COLO829 (cell line): ENCODE measurements at places on chromosomes 2 and 18.

- no peak for DNase-seq
These were observed 60.0 kb downstream of the MAPK4 start for GRCh38 chr18:50619861-50620275.

- no peak for DNase-seq
These were observed 63.8 kb downstream of the PIK3C3 start for GRCh38 chr18:42018831-42019230.

DNA sequence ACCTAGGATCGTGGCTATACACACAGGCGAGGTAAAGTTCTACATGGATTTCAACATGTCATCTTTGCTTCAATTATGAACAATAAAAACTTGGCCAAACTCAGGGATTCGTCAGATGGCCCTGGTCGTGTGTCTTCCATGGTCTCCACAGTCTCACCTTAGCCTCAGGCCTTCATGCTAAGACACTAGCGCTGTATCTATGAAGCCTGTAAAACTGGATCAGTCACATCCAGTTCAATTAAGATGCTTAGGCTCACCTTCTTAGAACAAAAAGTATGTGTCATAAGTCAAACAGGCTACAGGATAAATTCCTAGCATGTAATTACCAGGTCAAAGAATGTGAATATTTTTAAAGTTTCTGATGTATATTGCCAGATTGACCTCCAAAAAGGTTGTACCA lies 113.7 kb upstream of the NRP2 start:
- DNase-seq: no peak

GRCh38 chr2:28776471-28776870 lies 24.8 kb downstream of the PPP1CB start:
- DNase-seq: no peak

GRCh38 chr2:85995648-85996529 lies 107.1 kb upstream of the ST3GAL5 start:
- DNase-seq: no peak

DNA sequence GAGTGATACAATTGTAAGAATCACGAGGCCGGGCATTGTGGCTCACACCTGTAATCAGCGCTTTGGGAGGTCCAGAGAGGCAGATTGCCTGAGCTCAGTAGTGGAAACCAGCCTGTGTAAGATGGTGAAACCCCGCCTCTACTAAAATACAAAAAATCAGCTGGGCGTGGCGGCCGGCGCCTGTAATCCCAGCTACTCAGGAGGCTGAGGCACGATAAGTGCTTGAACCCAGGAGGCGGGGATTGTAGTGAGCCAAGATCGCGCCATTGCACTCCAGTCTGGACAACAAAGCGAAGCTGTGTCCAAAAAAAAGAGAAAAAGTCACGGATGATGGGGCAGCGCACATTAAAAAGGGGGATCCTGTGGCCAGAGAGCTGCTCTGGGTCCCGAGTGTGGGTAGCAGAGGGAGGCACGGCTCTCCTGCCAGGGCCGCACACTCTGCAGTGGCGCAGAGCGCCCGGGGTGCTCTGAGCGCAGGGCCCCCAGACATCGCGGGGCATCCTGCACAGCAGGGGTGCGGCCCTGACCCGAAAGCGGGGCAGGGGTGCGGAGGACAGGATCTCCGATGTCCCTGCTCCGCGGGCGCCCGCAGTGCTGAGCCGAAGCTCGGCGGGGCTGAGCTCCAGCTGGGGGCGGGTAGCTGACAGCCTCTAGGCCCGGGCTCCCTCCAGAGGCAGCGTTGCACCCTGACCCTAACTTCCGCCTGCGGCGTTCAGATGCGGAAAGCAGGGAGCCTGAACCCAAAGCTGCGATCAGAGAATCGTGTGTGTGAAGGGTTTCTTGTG lies 30.4 kb upstream of the RAB6D start:
- DNase-seq: no peak

GRCh38 chr2:8004250-8004681 lies 677.6 kb upstream of the ID2 start:
- DNase-seq: peak; percentile 45

GRCh38 chr2:8607606-8608005 lies 74.2 kb upstream of the ID2 start:
- no peak for DNase-seq

GRCh38 chr2:227534714-227535113 lies 62.8 kb downstream of the AGFG1 start:
- DNase-seq: no peak

DNA sequence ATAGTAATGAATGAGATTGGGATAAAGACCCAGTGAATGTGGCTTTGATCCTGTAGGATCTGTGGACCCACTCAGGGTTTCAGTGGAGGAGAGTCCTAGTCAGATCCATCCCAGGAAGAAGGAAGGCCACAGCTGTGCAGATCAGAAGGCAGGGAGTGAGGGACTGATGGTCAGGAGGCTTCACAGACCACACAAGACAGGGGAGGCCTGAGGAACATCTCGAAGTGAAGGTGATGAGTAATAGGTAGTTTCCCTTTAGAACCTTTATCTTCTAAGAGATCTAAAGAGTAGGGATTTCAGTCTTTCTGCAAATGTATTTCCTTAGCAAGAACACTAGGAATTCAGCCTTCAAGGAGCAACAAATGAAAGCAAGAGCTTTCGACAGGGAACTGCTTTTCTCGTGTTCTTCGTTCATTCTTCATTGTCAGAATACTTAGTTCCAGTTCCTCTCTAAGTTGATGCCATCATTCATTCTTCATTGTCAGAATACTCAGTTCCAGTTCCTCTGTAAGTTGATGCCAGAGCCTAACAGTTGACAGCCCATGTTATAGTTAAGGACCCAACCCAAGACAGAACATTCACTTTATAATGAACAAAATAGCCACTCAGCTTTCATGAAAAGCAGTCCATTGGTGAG lies 150.2 kb upstream of the EPAS1 start:
- DNase-seq: no peak

- no peak for DNase-seq
These were observed 69.9 kb downstream of the PLB1 start for GRCh38 chr2:28565720-28566295.

DNA sequence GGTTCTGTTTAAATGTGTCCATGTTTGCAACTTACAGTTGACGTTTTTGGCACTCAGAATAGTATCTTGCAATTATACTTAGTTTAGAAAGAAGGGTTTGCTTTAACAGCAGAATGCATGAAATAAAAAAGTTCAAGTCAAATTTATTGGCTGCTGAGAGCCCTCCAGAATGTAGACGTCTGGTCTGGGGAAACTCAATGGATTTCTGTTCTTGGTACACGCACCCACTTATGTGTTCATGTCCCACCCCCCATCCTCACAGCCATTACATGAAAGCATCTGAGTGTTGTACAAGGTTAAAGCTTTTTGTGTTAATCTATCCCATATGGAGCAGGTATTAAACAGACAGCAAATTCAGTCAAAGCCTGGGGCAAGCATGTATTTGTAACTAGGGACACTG lies 219.5 kb downstream of the SOX11 start:
- no peak for DNase-seq

GRCh38 chr2:190748966-190749365 lies 100.1 kb downstream of the NAB1 start:
- DNase-seq: no peak

GRCh38 chr2:104046466-104046865 lies 807.4 kb upstream of the POU3F3 start:
- DNase-seq: no peak

GRCh38 chr2:204321910-204322751 lies 223.1 kb upstream of the PARD3B start:
- no peak for DNase-seq

DNA sequence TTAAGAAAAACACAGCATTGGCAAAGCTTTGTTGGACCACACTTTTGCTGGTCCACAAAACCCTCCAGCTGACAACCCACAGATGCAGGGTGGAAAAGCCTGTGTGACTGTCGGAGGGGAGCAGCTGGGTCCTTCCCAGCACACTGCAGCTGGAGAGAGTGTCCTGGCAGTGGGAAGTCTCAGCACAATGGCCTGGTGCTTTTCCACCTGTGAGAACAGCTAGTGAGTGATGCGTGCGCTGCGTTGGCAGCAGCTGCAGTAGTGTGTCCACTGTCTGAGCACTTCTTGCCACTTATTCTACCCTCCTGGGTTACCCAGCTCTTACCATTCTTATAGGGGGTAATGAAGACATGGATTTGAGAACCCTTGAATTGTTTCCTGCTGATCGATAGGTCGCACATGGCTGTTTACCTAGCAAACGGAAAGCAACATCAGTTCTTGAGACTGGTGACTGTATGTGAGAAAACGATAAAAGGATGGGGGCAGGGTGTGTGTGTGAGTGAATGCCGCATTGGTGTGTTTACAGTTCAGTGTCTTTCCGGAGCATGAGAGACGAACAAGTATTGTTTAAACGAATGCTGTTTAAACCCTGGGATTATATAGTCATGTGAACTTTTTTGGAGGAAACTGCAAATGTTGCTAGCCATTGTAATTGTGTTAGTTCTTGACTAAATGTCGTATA lies 69.7 kb downstream of the LYPD6 start:
- no peak for DNase-seq

DNA sequence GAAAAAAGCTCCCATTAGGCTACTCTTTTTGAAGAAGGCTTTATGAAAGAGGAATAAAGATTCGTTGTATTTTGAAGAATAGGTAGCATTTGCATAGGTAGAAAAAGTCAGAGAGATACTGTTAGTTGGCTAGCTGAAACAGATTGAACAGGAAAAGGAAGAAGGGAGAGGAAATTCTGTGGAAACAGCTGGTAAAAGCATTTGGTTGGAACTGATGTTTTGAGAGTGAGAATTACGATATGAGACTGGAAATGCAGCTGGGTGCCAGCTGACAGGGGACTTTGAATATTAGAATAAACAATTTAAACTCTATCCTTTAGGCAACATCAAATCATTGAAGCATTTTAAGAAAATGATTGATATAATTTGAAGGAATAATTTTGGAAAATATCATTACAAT lies 96.7 kb upstream of the CNTNAP5 start:
- no peak for DNase-seq

DNA sequence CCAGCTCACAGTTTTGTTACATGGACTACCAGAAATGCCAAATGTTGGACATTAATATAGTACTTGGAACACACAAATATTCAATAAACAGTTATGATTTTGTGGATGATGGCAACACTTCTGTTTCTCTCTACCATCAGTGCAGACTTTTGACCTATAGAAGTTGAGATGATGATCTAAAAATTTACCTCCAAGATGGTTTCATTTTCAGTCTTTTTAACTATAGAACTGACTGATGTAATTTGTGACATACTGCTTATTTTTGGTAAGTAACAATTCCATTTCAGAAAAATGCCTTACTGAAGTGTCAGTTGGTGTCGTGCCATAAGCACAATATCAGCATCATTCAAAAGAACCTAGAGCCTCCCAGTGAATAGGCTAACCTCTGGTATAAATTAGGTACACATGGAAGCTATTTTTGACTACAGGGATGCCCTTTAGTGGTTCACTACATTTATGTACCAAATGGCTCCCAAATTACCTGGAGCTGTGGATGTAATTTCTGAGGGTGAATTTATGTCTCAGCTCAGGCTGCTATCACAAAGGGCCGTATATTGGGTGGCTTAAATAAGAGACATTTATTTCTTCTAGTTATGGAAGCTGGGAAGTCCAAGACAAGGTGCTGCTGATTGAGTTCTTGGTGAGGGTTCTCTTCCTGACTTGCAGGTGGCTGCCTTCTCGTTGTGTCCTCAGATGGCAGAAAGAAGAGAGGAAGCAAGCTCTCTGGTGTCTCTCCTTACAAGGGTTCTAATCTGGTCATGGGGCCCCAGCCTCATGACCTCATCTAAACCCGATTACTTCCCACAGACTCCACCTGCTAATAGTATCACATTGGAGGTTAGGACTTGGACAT lies 66.5 kb downstream of the ALPK2 start:
- DNase-seq: no peak

DNA sequence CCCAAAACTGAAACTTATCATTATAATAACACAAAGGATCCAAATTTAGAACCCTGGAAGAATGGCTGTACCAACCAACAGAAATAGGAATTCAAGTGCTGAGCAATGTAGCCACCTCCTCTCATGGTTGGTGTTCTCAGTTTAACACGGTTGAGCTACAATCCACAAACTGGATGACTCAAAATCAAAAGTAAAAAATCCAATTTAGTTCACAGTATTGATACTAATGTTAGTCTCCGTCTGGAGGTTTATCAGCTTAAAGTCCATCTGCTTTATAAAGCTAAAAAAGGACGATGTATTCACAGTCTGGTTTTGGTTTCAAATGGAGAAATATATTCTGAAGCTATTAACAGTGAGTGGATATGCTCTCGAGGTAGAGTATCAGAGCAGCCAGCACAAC lies 40.5 kb downstream of the CNTNAP5 start:
- DNase-seq: no peak

GRCh38 chr2:197498937-197499593 lies 575 bp downstream of the HSPD1 start:
- no peak for DNase-seq

GRCh38 chr2:71620851-71621251 lies 167.5 kb downstream of the DYSF start:
- no peak for DNase-seq

GRCh38 chr2:208249296-208249695 lies 5.6 kb downstream of the IDH1 start:
- no peak for DNase-seq

DNA sequence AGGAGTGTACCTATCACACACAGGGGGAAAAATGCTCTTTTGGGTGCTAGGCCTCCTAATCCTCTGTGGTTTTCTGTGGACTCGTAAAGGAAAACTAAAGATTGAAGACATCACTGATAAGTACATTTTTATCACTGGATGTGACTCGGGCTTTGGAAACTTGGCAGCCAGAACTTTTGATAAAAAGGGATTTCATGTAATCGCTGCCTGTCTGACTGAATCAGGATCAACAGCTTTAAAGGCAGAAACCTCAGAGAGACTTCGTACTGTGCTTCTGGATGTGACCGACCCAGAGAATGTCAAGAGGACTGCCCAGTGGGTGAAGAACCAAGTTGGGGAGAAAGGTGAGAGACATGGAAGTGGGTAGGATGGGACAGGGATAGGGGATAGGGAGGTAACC lies 12.2 kb downstream of the DHRS9 start:
- no peak for DNase-seq

GRCh38 chr2:36701391-36701795 lies 4.9 kb downstream of the VIT start:
- no peak for DNase-seq

GRCh38 chr18:47420130-47420529 lies 168.7 kb upstream of the SKOR2 start:
- DNase-seq: no peak

- DNase-seq: no peak
These were observed 180.2 kb upstream of the SMIM21 start for GRCh38 chr18:75607701-75608100.

DNA sequence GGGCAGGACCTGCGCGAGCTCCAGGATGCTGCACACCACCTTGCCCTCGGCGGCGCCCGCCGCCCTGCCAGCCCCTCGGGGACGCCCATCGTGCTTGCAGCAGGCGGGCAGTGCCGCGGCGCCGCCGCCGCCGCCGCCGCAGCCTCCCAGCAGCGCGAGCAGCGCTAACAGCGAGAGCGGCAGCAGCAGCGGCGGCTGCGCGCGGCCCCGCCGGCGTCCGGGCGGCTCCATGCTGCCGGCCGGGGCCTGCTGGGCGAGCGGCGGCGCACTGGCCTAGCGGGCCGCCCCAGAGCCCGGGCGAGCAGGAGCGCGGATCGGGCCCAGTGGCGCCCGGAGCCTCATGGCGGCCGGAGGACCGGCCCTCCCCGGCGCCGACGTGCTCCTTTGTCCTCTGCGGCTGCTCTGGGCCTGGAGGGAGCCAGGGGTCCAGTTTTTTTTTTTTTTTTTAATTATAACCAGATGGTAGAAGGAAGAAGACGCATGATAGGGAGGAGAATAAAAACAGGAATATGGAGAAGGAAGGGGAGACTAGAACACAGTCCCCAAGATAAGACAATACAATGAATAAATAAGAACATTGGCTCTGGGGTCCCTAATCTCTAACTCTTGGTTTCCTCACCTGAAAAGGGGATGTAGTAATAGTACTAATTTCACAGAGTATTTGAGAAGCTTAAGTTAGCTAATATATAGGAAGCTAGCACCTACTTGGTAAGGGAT lies 17.1 kb upstream of the ANKRD62 start:
- DNase-seq: no peak
